ENCODE measurements at places on chromosomes 1 and 21.

GRCh38 chr1:8767006-8767405, 50.4 kb downstream of the RERE start:
- DNase-seq: no peak

DNA sequence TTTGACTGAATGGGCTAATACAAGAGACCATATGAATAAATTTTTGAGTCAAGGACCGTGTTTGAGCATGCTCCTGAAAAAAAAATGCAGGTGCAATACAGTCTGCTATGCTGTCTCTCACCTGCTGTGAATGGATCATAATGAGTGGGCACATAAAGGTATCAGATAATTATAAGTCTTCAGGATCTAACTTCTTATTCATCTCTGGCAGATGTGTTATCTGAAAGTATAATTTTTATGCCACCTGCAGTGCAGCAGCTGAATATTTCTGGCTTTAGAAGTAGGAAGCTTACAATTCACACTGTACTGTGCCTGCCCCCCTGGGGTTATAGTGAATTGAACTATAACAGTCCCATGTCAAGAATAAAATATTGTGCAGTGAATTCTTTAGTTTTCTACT, 333.3 kb downstream of the MRPL39 start:
- no peak for DNase-seq

GRCh38 chr1:154466921-154467417, 35.0 kb upstream of the TDRD10 start:
- DNase-seq: no peak

DNA sequence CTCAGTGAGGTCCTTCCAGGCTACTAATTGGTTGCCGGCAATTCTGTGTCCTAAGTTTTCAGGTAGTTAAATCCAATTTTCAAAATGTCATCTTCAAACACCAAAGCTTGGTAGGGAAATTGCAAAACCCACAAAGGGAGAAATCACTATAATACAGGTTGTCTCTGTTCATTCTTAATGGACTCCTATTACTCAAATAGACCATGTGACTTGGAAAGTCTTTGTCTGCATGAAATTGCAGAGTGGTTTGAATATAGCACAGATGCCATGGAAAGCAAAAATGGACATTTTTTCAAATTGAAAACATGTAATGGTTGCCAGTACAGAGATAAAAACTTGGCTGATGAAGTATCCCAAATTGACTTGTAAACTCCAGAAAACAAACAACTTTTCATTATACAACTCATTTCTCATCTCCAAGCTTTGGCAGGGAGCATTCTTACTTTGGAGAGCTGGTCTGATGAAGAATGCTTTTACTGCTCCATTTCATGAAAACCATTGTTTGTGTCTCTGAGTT, 169.5 kb upstream of the PKN2 start:
- no peak for DNase-seq

DNA sequence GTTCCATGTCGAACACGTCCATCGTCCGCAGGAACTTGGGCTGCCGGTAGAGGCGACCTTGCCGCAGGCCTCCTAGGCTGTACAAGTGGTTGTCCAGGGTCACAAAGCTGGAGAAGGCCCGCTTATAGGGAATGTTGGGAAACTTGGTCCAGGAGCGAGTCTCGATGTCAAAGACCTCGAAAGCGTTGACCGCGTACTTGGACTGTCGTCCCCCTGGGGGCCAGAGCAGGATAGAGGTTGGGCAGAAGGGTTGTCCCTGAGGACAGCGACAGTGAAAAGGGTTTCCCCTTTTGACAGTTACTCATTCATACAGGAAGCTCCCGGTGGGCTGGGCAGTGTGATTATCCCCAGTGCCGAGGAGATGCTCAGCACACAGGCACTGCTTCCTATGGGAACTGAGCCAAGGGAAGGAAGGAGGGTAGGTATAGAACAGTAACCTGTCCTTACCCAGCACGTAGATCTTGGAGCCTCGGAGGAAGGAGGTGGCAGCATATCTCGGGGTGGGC, 17.5 kb downstream of the KLHDC8A start:
- DNase-seq: no peak

DNA sequence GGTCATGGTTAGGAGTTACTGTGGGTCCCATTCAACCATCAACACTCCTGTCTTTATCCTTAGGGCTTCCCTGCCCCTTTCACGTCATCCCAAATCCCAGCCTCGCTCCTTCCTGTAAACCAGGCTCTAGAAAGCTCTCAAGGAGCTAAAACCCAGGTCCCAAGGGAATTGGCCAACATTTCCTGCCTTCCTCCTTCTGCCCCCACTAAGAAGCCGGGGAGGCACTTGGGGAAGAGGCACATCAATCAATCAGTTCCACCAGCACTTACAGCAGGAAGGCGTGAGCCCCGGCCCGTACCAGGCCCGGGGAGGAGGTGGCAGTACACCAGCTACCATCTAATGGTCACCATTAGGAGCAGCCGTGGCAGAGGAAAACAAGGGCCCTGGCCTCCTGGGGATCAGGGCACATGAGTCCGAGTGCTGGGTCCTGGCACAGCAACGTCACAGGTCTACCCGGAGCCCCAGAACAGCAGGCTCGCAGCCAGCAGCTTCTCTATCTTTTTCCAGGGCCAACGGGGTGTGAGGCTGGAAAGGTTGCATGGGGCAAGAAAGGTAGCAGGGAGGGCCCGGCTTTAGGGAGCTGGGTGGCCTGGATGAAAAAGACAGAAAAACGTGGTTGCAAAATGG, 108.6 kb downstream of the CASZ1 start:
- DNase-seq: no peak

DNA sequence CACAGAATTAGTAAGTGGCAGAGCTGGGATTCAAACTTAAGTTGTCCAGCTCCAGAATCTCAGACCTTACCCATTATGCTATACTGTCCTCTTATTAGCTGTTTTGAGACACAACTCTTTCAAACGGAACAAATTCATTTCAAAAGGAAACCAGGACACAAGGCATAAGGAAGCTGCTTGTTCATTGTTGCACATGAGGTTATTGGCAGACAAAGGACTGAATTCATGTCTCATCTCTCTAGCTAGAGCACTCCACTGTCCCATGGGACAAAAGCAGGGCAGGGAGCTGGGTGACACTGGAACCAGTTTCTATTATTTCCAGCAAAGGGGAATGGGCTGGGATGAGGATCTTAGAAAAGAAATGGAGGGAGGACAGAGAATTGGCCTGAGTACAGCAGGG, 26.4 kb downstream of the CHI3L2 start:
- no peak for DNase-seq

DNA sequence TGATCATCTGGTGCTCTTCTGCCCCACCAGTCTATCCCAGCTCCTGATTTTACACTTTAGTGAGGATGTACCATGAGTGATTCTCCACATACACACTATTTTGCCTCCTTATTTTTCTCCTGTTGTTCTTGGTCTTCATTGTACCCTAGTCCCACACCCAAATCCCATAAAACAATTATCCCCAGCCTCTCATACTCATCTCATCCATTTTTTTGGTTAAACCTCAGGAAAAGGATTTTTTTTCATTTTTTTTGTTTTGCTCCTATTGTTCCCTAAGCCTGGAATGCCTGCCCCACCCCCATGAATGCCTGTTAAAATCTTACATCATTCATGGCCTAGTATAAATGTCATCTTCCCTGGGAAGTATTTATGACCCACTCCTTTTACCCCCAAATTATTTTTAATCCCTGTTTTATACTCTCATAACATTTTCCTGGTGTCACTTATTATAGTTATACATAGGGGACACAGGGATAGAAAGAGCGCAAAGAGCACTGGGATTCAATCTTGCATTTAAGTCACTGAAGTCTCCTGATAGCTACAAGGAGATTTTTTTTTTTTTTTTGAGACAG, 4.9 kb upstream of the LINGO4 start:
- DNase-seq: no peak
